Hair follicular keratinocyte (primary cell): ENCODE measurements at places on chromosomes 16 and 17. TPM values are rescaled to one million over a fixed set of nuclear protein-coding genes. Genes with fewer than 3 reads are reported as not detected.

Gene C16orf92
- total RNA-seq: not detected in 2 replicates

Gene CDC42EP4
- 27.0 and 33.5 TPM in 2 replicates for total RNA-seq

Gene NEK8
- total RNA-seq: 0.76 and 3.2 TPM in 2 replicates

Gene CCDC92B
- 0.04 TPM in 1 of 2 replicates, not detected in the other for total RNA-seq

Gene PRR35
- total RNA-seq: not detected in 2 replicates

Gene THRA
- total RNA-seq: 10.5 and 11.3 TPM in 2 replicates

Gene STAT5B
- total RNA-seq: 11.4 and 13.1 TPM in 2 replicates

Gene VMO1
- 0.31 TPM in 1 of 2 replicates, not detected in the other for total RNA-seq

Gene RAB26
- not detected in 2 replicates for total RNA-seq
